ENCODE measurements at places on chromosomes 11 and 22.

DNA sequence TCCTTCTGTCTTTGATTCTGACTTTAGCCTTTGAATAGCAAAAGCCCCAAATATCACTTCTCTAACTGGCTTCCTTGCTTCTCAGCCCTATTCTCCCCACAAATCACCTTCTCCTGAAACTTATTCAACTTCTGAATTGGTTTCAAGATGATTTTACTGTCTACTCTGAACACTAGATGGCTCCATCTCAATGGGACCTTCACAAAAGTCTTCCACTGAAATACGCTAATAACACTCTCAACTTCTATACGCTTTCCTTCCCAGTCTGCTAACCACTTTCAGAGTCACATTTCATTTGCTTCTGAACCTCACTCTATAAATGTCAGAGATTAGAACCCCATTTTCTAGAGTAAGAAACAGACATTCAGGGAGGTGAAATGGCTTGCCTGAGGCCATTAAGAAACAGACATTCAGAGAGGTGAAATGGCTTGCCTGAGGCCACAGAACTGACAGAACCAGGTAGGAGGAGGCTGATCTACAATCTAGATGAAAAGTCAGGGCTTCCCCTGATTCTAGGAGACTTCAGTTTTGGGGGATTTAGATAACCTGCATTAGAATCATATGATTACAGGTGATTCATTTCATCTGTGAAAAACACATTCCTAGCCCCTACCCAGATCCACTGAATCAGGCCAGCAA, 20.6 kb downstream of the MORC2 start:
- DNase-seq, result peak; percentile 22

- no peak for DNase-seq
Observed at GRCh38 chr11:114026355-114026754, 33.2 kb upstream of the ZBTB16 start.

DNA sequence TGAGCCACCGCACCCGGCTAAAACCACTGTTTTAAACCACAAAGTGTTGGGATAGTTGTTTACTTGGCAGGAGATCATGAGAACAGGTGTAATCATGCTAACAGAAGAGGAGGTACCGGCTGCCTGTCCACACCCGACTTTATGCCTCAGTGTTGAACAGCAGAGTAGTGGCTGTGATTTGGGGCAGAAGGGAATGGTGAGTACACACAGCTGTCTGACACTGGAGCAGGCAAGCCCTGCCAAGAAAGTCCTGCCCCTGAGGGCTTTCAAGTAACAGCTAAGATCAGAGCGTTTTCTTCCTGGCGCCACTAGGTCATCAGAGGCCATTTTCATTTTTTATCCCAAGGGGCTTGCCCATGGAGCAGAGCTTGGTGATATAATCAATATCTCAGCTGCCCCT, 8.1 kb downstream of the CDKN1C start:
- DNase-seq, result no peak

DNA sequence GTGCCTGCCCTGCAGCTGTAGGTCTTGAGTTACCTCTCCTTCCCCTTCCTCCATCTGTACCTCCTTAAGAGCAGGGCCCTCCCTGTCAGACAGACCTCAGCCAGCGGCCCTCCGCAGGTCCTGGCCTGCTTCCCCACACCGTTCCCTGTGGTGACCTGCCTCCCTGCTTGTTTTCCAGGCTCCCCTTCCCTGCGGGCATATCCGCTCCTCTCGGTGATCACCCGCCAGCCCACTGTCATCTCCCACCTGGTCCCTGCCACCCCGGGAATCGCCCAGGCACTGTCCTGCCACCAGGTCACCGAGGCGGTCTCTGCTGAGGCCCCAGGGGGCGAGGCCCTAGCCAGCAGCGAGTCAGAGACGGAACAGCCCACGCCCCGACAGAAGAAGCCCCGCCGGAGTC, 60.9 kb downstream of the BARX2 start:
- DNase-seq, result no peak

GRCh38 chr11:88655196-88655595, 317.7 kb upstream of the CTSC start:
- no peak for DNase-seq

DNA sequence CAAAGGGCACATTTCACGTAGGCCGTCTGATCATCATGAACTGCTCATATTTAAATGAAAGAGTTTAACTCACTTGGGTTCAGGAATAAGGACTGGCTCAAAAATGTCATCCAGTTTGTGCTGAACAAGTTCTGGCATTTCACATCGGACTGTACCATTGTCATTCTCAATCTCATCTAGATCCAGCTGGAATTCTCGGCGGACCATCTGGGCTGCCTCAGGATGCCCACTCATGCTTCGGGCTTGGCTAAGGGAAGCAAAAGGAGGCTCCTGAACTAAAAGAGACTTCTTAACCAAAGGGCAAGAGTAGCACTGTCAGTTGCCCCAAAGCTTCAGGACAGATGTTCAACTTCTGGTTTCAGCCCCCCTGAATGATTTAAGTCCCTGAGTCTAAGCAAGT, 40.2 kb downstream of the F2 start:
- DNase-seq, result no peak

- no peak for DNase-seq
Observed at GRCh38 chr11:131924457-131925201, 554.2 kb downstream of the NTM start.

- no peak for DNase-seq
Observed at GRCh38 chr11:74978041-74978440, 10.7 kb upstream of the NEU3 start.

DNA sequence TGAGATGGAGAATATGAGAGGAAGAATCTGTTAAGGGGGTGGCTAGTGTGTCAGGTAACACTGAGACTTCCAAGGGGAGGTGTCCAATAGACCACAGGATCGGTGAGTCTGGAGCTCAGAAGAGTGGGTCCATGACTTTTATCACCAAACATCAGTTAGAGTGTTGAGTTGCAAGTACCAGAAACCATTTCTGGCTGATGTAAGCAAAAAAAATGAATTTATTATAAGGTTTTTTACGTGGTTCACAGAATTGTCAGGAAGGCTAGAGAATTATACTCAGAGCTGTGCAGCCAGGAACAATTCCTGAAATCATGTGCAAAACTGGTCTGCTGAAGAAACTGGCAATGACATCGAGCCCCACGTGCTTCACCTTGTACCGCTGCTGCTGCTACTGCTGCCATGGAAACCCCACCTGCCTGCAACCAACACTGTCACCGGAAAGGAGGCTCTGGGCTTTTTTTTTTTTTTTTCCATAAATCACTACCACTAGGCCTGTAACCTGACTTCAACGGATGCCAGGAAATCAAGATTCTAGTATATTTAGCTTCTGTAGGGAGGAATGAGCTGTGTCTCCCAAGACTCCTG, 16.6 kb upstream of the STK33 start:
- DNase-seq, result no peak

DNA sequence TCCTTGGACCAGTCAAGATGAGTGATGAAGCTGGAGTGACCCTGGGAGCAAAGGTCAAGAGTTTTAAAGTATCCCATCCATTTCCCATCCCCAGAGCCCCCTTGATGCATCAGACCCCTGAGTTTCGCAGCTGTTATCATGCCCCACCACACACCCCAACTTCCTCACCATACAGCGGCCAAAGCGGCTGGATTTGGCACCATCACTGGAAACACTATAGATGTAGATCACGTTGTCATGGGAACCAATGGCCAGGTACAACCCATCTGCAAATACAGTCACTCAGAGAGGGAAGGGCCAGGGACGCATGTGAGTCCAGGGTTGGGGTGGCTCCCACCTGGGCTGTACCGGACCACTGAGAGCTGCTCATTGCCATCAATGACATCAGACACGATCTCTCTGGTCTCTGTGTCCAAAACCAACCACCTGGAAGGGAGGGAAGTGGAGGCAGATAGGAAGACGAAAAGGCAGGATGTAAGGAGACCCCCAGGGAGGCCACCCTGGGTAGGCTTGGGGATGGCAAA, 2.2 kb upstream of the MTA2 start:
- DNase-seq, result no peak

GRCh38 chr11:45254070-45254469, 32.1 kb downstream of the SYT13 start:
- DNase-seq, result no peak

DNA sequence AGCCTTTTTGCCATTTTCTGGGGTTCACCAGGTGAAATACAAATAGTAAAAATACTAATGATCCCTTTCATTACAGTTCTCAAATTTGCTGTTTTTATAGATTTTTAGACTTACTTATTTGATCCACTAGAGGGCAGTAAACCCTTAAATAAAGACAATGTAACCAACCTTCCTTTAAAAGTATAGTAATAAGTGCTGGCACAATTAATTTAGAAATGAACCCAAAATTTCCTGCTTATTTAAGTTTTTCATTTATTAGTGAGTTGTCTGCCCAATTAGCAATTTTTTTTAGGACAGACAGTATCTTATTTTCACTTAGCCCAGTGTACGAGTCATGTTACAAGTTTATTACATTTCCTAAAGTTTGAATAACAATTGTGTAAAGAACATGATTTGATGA, 4.7 kb downstream of the DDIAS start:
- DNase-seq, result peak; percentile 53

- DNase-seq, result no peak
Observed at GRCh38 chr11:33292311-33292710, 35.1 kb downstream of the HIPK3 start.

DNA sequence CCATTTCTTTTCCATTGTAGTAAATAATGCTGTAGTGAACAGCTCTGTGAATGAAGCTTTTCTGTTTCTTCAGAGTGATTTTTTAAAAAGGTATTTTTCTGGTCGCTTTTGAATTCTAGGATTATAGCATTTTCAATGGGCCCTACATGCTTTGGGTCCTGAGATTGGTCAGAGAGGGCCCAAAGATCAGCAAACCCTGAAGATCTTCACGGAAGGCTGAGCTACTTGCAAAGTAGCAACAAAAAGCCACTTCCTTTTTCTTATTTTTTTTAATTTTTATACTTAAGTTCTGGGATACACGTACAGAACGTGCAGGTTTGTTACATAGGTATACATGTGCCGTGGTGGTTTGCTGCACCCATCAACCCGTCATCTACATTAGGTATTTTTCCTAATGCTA, 200.5 kb downstream of the FAT3 start:
- no peak for DNase-seq

DNA sequence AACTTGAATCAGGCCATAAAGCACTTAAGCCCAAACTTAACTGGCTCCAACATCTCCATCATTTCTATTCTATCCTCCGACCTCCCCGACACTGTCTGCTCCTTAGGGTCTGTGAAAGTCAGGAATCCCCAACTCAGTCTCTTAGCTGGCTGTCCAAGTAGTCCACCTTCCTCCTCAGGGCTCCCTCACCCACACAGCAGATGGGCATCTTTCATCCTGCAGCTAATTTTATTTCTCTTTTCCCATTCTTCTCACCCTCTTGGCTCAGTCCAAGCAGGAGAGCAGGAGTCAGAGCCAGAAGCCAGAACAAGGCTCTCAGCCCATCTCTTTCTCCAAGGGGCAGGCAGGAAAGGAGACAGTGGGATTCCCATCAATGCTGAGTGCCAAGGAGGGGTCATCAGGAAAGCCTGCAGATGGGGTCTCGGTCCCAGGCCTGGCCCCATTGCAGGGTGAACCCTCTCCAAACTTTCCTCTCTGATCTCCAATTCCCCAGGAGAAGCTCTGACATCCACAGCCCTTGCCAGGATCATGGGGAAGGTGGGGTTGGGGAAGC, 40.4 kb upstream of the JAM3 start:
- DNase-seq, result no peak

- DNase-seq, result no peak
Observed at GRCh38 chr11:115444542-115444941, 59.7 kb downstream of the CADM1 start.

DNA sequence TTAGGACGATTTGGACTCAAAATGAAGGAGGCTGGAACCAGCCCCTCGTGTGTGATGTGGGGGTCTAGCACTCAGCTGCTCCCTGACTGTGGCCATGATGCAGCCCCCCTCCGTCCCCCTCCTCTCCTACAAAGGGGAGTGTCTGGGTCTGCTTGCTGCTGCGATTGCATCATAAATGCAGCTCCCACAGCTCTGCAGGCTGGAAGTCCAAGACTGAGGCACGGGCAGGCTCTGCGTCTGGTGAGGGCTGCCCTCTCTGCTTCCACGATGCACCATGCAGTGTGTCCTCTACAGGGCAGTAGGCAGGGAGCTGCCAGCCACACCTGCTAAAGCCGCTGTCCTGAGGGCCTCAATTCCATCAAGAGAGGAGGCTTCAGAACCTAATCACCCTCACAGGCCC, 432.1 kb downstream of the BRD1 start:
- no peak for DNase-seq

DNA sequence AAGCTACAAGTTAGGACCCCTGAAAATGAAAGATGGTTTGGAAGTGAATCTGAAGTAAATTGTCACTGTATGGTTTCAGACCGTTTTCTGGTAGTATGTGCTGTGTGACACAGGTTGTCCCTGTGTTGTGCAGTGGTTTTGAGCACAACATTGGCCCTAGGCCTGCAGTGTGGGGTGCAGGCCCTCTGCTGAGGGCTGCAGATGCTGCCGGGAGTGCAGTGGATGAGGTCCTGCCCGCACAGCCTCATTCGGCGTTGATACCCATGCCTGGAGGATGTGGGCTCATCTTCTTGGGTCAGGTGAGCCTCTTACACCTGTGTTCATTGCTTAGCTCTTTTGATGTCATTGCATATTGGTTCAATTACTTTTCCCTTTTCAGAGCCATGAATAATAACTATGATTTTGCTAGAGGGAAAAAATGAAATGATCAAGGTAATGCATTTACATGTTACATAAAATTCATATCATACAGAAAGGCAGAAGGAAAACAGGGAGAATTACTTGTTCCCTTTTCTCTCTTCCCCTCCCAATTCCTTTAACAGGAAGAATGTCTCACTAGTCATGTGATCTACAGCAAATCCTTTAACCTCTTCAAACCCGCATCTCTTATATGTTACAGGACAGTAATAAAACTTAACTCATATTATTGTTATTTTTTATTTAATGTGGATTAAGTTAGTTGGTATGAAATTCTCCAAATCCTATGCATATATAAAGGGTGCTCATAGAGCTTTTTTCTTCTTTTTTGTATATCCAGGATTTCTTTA, 48.7 kb downstream of the PTPRJ start:
- DNase-seq, result peak; percentile 73

GRCh38 chr22:17828502-17829080, 54.3 kb upstream of the BID start:
- no peak for DNase-seq

DNA sequence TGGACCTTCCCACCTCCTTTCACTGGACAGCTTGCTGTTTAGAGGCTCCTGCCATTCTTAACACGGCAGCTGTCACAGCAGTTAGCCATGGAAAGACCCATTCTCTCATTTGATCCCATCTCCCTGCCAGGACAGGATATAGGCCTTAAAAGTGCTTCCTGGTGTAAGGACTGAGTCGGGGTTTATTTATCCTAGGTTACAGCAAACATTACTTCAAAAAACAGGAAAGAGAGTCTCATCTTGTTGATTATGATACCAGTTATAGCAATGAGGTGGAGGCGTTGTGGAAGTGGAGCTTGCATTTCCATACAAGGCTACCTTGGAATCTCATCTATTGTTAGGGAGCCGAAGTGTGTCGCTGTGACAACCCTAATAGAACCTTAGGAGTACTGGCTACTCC, 17.4 kb upstream of the ETS1 start:
- no peak for DNase-seq

GRCh38 chr11:336659-337198, 16.1 kb upstream of the IFITM3 start:
- no peak for DNase-seq
